Activated T-helper 1 cell treated with anti-CD3 and anti-CD28 coated beads, Interleukin-2, amount 50 U/mL, for 16 hours (primary cell): ENCODE measurements at places on chromosomes 2 and 18.
A peak's percentile ranks its signal among the peaks of the same experiment; 100 is the strongest.

- DNase-seq: no peak
Measured at GRCh38 chr2:215361876-215362561, 50.2 kb downstream of the ATIC start.

DNA sequence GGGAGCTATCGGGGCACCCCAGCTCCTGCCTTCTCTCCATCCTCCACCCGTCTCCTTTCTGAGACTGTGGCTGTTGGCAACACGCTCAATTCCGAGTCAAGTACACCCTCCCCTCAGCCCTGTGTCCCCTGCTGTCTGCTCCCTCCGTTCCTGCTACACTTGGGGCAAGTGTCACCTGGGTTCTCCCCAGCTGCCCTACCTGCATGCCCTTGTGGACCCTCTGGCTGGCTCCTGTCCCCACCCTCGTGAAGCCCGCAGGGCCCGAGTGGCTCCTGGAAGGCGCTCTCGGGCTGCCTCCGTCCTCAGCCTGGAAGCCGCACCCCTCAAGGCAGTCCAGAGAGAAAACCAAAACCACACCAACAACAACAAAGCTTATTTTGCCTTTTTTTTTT is 33.9 kb downstream of the PDIA6 start:
- DNase-seq: no peak

DNA sequence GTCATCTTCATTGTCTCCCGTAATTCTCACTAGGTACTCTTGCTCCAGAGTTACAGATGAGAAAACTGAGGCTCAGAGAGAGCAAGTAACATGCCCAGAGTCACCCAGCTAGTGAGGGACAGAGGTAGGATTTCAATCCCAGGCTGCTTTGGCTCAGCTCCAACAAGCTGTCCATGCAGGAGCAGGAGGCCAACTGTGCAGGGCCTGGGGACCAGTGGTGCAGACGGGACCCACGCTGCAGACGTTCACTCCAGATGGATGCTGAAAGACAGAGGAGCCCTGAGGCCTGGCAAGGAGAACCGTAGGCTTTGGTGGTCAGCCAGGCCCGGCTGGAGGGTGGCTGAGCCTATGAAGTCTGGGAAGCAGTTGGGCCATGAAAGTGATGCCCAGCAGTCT is 102.6 kb downstream of the MCFD2 start:
- no peak for DNase-seq

DNA sequence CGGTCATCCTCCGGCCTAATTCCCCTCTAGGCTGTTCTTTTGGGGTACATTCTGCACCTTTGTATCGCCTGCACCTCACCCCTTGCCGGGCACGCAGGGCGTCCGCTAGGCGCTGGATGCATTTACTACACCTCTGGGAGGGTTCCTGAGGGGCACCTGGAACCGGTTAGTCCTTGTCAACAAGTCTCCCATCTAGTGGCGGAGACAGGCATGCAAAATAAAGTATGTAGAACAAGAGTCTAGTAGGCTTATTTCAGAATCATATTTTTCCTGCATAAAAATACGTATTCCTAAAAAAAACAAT is 705 bp upstream of the TEX261 start:
- no peak for DNase-seq

GRCh38 chr2:235382179-235382578 is 111.7 kb upstream of the AGAP1 start:
- DNase-seq: no peak

- DNase-seq: no peak
Measured at GRCh38 chr2:54139210-54139609, 23.8 kb downstream of the ACYP2 start.

- no peak for DNase-seq
Measured at GRCh38 chr2:31107591-31108300, 30.5 kb downstream of the GALNT14 start.

DNA sequence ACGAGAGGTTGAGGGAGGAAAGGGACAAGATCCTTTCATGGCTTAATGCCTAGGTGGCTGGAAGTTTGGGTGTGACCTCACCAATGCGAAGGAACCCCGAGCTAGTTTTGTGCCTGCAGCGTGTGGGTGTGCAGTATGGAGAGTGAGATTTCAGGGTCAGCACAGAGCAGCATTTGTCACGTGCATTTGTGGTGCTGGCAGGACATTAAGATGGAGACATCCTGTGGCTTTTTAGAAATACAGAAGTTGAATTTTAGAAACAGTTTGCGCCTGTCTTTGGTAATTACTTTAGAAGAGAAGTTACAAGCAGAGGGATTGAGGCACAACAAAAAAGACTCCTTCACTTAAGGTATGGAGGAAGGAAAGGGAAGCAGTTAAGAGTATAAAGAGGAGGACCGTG is 258.2 kb upstream of the THUMPD2 start:
- no peak for DNase-seq

DNA sequence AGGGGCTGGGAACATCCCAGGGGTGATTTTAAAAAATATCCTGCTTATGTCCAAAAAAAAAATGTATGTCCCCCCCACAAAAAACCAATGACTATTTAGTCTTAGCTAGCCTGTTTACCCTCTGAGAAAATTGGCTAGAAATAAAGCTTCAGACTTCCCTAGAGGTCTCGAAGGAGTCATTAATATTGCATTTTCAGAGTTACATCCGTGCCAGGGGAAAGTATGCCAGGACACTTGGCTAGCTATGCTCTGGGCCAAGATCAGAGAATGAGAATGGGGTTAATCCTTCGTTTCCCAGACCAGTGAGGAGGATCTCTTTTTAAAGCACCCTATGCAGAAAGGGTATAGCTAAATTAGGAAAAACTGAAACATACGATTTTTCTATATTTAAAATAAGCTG is 183.6 kb downstream of the MC4R start:
- DNase-seq: no peak

- no peak for DNase-seq
Measured at GRCh38 chr2:63866009-63866709, 24.5 kb downstream of the UGP2 start.

DNA sequence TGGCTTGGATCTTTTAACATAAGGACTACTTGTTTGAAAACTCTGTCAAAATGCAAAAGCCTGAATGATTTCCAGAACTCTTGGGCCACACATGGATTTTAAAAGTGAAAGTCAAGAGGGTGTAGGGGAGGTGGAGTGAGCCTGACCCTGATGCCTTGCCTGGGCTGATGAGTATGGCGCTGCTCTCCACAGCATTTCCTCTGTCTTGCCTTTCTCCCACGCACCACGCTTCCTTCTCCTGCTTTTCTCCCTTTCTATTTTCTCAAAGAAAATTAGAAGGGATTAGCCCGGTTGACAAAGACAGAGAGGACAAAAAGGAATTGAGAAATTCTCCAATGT is 207.0 kb upstream of the CCDC68 start:
- no peak for DNase-seq

GRCh38 chr2:126913329-126913728 is 14.6 kb downstream of the TEX51 start:
- no peak for DNase-seq

- no peak for DNase-seq
Measured at GRCh38 chr2:39409697-39410389, 27.2 kb downstream of the MAP4K3 start.

- no peak for DNase-seq
Measured at GRCh38 chr18:59876310-59876626, 23.5 kb upstream of the PMAIP1 start.

DNA sequence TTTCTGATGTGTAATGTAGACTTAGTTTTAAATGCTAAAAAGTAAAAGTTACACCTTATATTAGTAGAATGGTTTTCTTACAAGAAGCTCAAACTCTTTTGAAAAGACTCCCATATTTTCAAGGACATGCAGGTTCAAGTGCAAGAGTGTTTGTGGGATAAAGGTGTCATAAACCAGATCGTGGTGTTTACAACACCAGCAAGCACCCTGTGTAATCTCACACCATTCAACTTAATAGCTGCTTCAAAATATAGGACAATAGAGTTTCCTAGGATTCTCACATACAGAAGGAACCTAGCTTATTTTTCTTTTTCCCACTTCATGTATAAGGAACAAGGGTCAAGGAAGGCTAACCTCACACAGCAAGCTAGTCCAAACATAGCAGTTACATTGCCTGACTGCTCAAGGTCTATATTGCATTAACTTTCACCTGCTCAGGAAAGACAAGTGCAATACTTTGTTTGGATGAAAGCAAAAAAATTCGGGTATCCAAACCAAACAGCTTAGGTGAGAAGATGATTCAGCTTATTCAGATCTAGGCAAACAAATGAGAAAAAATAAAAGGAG is 172.3 kb downstream of the IKZF2 start:
- no peak for DNase-seq

DNA sequence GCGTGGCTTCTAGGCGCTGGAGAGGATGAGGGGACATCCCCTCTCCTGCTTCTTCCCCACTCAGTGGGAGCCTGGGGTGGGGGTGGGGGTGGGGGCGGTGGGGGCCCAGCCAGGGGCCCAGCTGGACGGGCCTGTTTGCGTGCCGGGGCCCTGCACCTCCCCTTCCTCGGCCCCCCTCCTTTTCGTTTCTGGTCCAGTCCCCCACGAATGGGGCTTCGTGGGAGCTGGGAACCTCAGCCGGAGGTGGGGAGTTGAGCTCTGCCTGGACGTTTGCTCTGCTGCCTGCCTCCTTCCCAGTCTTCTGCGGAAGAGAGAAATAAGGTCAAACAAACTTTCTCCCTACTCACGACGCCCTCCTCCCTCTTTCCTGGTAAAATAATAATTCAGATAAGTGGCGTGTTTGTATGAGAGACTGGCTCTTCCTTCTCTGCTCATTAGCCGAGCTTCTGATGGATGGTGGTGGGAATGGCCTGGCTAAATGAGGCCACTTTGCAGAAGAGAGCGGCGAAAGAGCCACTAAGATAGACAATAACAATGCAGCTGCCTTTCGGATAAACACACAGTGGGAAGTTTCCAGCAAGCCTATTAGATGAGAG is 782 bp downstream of the MTA3 start:
- DNase-seq: peak; percentile 2

DNA sequence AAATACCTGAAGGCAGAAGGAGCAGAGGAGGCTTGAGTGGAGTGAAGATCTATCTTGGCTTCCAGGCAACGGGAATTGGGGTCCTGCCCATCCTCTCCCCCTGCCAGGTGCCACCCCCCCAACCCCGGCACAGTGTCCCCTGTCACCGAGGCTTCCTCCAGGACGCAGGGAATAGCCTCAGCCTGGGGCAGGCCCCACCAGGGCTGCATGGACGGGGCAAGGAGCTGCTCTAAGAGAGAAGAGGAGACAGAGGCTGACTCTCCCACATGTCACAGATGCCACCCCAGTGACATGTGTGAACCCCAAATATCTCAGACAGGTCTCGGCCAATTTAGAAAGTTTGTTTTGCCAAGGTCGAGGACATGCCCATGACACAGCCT is 42.1 kb downstream of the PXDN start:
- DNase-seq: no peak

DNA sequence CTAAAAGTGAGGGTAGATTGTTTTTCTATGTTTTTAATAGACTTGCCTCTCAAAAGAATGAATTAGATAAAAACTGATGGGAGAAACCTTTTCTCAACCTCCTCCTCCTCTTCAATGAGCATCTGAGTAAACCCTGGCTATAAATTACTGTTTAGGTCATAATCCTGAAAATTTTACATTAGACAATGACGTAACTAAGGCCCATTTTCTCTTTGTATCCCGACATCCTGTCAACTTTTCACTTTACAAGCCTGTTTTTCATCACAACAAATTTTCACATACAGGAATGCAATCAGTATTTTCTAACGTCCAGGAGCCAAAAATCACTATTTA is 1.3 kb downstream of the SPIRE1 start:
- DNase-seq: no peak

GRCh38 chr2:168278424-168278888 is 31.1 kb upstream of the STK39 start:
- no peak for DNase-seq

DNA sequence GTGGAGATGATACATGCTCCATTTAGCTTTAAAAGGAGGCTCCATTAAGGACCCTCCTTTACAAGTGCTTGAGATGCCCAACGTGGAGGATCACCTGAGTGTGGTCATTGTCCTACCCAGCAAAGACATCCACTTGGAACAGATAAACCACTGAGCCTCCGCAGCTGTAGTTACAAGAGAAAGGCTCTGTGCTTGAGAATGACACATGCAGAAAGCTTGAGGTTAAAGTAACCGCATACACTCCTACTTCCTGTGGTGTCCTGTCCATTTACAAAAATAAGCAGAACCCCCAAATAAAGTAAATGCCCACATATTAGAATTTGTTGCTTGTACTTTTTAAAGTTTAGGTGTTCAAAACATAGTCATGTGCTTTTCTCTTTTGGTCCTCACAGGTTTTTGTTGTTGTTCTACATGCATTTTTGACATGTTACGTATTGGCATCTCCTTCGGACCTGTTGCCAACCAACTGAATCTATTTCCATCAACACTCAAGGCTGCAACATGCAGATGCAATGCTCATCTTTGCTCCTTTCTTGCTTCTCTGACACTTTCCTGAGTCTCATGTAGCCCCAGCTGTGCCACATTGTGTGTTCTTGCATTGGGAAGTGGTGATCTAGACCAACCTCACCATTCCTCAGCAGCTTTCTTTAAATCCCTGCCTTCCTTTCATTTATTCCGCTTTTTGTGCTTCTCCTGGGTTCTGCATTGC is 56.0 kb downstream of the SERPINB7 start:
- DNase-seq: no peak

DNA sequence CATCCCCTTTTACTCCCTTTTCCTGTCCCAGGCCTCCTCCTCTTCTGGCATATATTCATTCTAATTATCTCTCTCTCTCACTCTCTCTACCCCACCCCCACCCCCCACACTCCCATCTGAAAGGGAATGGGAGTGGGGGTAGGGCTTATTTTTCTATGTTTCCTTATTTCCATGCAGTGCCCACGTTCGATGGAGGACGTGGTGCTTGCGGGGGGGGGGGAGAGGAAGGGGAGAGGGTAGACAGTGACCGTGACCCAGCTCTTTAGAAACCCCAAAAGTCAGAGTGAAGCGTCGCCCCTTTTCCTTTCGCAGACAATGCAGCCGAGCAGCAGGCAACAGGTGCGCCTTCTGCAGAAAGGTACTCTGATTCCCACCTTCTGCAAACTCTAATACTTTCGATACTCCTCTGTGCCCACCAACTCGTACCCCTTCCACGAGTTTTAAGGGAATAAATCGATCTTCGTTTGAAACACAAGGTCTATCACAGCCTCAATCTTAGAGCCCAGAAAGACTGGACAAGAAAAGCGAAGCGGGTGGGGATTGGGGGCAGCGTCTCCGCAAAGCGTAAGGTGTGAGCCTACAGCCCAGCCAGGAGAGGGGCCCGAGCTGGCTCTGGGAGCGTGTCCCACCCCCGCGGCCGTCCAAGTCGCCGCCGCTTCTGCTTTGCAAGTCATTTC is 891 bp upstream of the NR4A2 start:
- no peak for DNase-seq

DNA sequence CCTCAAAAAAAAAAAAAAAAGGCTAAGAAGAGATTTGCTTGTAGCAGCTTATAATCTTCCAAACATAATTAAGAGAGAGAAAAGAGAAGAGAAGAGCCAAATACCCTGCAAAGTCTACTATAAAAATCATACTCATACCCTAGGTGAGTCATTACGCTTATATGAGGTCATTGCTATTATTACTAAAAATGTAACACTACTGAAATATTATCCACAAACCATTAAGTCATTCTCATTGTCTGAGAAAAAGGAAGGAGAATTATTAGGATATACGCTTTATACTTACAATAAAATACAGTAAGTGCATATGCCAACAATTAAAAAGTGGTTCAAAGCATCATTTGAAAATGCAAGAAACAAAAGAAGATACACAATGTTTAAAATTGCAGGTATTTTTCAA is 66.5 kb downstream of the COLEC12 start:
- DNase-seq: no peak

GRCh38 chr2:121648206-121649148 is 785 bp downstream of the CLASP1 start:
- DNase-seq: peak; percentile 6
